Stimulated activated CD4-positive, alpha-beta T cell treated with anti-CD3 and anti-CD28 coated beads, Interleukin-12 subunit alpha, Interleukin-12 subunit beta, amount 100 ng/mL, for 24 hours (primary cell): ENCODE measurements at places on chromosomes 3 and 15.

DNA sequence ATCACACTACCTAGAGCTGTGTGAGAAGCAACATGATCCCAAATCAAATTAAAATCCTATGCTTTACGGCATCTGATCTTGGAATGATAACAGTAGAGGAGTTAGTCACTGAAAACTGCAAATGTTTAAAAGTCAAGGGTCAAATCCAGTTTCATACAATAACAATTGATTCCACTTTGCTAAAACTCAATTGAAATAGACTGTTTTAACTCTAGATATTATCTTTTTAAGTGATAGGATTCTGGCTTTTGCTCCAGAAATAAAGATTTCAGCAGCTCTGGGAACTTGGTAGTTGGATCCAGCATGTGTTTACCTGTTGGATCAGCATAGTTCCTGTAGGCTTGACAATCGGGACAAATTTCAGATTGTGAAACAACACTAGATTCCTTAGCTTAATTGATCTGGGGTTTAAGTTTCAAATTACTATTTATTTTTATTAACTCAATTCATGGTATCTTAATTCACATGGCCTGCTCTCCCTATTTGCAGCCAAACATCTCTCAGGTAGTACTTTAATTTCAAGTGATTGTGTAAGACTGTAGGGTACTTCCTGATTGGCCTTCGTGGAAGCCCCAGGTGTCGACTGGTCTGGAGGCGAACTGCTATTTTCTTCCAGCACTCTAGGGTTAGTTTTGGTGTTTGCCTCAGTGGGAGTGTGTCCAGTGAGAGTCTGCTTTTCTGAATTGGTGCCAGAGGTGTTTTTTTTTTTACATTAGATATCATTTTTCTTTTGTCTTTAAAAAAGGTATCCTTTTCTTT is 16.6 kb downstream of the NFKBIZ start:
- no peak for DNase-seq

- no peak for DNase-seq
Observed at GRCh38 chr3:104316118-104316517, 1050.6 kb upstream of the ALCAM start.

DNA sequence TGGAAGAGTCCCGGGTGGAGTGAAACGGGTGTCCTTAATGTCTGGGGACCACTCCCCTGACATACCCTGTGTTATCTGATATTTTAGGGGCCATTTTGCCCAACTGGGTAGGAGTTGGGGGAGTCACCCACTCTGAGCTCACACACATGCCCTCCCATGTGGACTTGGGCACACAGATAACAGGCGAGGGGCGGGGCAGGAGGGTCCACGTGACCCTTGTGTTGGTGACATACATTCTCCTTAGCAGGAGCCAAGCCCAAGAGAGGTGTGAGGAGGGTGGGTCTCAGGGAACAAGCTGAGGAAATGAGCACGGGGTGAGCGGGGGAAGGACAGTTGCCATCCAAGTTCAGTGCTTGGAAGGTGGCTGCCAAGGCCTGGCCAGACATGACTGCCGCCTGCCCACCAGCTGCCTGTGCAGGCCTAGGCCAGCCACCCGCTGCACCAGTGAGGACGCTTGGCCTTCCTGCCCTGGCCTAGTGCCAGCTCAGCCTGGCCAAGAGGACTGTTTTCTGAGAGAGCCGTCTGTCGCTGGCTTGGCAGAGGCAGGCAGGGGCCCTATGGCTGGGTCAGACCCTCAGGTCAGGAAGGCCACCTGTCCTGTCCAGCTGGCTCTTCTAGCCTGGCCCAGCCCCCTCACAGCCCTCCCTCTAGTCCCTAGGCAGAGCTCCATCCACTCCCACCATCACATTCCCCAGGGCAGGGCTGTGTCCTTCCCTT is 31.3 kb upstream of the TMEM115 start:
- DNase-seq: no peak

GRCh38 chr3:77055841-77056341 is 16.0 kb downstream of the ROBO2 start:
- DNase-seq: no peak

GRCh38 chr3:69353088-69353478 is 32.8 kb downstream of the FRMD4B start:
- DNase-seq: no peak

DNA sequence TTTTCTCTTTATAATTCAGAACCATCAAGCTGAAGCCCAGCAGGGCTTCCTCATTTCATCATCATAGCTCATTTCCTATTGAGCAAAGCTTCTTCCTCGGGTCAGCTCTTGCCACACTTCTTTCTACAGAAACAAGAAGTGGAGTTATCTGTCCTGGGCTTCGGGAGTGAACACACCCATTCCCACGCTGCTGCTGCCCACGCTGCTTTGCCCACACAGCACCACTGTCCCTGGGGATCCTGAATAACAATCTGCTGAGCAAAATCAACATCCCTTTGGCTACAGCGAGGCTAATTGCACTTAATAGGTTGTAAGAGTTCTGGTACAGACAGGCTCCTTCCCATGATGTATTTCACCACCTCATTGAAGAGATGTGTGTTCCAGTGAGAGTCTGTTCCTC is 23.7 kb downstream of the CEP19 start:
- no peak for DNase-seq

- DNase-seq: no peak
Observed at GRCh38 chr3:40336511-40337135, 27.1 kb downstream of the EIF1B start.

GRCh38 chr3:157360044-157360443 is 76.6 kb upstream of the PTX3 start:
- no peak for DNase-seq

DNA sequence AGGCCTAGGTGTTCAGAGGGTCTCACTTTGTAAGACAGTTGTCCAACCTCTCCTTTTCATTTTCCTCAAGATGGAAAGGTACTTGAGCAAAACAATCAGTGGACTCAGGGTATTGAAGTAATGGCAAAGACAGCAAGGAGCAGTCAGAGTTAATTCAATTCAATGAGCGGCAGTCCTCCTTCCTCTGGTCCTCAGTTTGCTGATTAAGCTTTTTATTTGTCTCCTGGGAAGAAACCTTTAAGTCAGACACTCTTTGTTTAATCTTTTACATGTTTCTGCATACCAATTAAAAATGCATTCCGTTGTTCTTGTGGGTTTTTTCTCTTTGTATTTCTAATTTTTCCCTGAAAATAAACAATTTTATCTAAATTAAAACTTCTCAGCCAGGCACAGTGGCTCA is 18.9 kb upstream of the ALDH1L1 start:
- DNase-seq: no peak

GRCh38 chr3:135860761-135861160 is 104.8 kb upstream of the PPP2R3A start:
- no peak for DNase-seq

GRCh38 chr3:11172096-11172690 is 17.9 kb downstream of the HRH1 start:
- DNase-seq: no peak

GRCh38 chr15:85031086-85031943 is 49.7 kb downstream of the PDE8A start:
- DNase-seq: no peak

- DNase-seq: no peak
Observed at GRCh38 chr3:140092848-140093536, 158.0 kb downstream of the CLSTN2 start.

- DNase-seq: no peak
Observed at GRCh38 chr3:198065897-198066296, 105.9 kb downstream of the LMLN start.

- no peak for DNase-seq
Observed at GRCh38 chr3:184785890-184786279, 26.1 kb upstream of the VPS8 start.

GRCh38 chr3:149809699-149810098 is 3.3 kb upstream of the RNF13 start:
- DNase-seq: no peak

DNA sequence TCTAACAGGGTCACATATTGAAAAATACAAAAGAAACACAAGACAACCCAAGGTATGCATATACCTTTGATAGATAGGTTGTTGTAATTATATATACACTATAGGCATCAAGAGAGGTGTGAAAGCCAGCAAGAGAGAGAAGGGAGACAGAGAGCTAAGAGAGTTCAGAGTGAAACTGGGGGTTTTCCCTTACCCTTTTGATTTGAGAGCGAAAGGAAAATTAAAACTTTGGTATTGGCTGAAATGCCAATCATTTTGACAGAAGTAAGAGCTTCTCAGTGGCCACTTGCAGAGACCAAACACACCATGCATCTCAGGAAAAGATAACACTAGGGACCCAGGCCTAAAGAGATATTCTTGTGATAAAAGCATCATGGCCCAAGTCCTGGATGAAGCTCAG is 183.6 kb downstream of the SHOX2 start:
- no peak for DNase-seq

DNA sequence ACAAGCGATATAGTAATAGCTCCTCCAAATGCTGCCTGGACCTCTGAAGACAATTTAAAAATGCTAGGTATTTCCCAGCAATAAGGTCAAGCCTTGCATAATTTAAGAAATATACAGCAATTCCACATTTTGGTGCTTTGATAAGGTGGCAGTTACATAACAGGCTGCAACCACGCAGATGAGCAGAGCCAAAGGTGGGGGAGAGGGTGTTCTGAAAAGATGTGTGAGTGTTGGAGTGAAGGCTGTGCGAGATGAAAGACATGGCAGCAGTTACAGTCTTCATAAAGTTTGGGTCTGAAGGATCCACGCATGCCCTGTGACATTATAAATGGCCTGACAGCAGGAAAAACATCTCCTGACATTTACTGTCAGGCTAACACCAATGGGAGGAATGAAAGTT is 26.1 kb downstream of the CTDSPL start:
- no peak for DNase-seq

GRCh38 chr3:46076606-46077005 is 49.3 kb upstream of the XCR1 start:
- DNase-seq: no peak
